ENCODE measurements at places on chromosomes 6 and 20.

DNA sequence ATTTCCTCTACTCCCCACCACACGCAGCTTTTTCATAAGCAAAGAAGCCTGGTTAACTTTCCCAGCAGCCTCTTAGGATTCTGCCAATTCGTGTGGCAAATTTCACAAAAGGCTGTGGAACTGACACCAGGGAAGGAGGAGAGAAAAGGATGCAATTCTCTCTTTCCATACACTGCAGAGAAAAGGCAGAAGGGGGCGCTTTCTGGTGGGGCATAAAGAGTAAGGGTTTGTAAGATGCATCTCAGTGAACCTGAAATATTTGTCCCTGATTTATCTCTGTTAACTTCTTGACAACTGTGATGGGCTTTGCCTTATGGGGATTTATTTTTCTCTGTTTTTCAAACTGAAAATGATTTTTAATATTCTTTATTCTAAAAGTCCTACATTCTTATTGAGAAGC lies 45.5 kb upstream of the GLP1R start:
- DNase-seq, result no peak

DNA sequence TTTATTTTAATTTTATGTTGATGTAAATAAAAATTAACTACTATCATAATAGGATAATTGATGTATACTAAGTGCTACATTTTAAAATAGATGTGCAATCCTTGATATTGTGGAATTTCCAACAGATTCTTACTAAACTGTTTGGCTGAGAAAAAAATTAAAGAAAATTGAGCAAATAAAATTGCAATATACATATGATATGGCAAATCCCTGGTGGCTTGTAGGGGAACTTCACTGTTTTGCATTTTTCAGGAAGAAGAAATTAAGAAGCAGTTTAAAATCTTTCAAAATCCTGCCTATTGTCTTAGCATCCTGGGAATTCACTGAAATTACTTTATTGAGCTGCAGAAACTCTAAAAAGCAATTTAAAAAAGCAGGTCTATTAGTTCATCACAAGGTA lies 191.4 kb upstream of the ADGRB3 start:
- no peak for DNase-seq

- DNase-seq, result peak; percentile 97
These were observed 99.1 kb downstream of the ARMC2 start for GRCh38 chr6:108947114-108947854.

DNA sequence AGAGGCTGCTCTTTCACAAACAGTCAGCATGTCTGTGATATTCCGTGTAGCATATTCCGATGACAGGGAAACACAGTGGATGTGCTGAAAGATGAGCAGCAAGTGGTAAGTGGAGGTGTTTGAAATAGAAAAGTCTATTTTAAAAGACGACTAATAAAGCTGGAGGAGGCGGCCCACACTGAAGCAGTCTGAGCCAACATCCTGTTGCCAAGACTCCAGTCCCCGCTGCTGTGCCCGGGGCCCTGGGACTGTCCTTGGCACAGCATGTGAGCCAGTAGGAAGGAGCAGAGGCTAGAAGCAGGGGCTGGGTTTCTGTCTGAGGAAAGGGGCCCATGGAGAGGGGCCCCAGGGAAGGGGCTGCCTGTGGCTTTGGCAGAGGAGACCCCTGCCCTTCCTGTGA lies 351.5 kb upstream of the CHD6 start:
- no peak for DNase-seq

- peak; percentile 70 for DNase-seq
These were observed 89.6 kb upstream of the NHSL1 start for GRCh38 chr6:138588805-138589434.

GRCh38 chr20:36238760-36239159 lies 2.5 kb downstream of the AAR2 start:
- no peak for DNase-seq

GRCh38 chr6:151247490-151247889 lies 7.7 kb downstream of the AKAP12 start:
- peak; percentile 25 for DNase-seq

DNA sequence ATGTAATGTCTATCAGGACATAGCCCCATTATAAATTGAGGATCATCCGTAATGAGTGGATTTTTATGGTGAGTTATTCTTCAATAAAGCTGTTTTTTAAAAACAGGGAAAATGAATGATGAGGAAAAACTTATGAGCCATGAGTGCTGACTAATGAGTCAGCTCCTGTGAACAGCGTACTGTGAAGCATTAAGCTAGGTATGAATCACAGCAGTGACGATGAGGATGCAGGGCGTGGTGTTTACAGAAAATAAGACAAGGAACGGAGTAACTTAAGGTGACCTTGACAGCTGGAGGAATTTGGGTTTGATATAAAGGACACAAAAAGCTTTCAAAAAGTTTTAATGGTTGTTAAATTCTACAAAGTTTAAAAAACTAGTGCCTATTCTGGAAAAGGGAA lies 96.3 kb downstream of the FOXF2 start:
- peak; percentile 78 for DNase-seq

DNA sequence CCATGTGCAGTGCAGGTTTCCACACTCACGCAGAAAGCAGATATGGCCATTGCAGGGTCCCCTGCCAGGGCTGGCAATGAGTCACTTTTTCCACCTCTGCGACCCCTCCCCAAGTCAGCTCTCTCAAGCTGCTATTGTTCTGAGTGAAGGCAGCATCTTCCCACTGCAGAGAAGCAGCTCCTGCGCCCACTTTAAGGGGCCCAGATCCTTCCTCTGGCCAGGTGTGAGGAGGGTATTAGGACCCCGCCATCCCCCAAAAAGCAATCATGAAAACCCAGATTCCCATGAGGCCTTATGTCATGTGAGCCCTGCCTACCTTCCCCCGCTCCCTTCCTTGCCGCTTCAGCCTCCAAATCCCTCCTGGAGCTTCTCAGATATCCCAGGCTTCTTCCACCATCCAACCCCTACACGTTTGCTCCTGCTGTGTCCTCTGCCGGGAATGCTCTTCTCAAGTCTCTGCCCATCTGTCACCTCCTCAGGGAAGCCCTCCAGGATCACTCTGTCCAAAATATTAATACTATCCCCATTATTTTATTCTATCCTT lies 220.3 kb downstream of the NFATC2 start:
- DNase-seq, result no peak

DNA sequence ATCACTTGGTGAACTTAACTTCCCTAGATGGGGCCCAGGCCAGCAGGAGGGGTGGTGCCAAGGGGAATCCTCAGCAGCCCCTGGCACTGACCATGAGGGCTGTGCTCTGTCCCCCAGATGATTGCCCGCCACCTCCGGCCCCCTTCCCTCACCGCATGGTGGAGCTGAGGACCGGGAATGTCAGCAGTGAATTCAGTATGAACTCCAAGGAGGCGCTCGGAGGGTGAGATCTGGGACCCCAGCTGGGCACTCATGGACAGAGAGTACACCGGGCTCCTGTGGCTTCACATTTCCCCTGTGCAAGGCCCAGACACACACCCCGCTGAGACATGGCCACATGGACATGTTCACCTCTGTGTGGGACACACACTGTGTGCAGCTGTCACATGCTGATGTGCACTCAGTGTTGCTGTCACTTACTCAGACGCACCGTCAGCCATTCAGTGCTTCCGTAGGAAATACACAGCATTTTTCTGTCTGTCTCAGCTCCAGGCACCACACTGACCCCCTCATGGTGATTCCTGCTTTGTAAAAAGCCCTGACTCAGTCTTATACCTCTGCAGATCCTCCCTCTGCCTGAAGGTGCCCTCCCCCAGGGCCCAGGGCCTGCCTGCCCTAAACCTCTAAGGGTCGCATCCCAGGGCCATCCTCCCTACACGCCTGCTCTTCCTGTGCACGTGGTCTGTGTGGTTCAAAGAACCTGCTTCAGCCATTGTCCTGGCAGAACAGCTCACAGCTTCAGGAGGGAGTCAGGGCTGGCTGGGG lies 4.4 kb downstream of the MYLK2 start:
- peak; percentile 55 for DNase-seq

GRCh38 chr20:24699321-24700165 lies 230.1 kb downstream of the SYNDIG1 start:
- no peak for DNase-seq

DNA sequence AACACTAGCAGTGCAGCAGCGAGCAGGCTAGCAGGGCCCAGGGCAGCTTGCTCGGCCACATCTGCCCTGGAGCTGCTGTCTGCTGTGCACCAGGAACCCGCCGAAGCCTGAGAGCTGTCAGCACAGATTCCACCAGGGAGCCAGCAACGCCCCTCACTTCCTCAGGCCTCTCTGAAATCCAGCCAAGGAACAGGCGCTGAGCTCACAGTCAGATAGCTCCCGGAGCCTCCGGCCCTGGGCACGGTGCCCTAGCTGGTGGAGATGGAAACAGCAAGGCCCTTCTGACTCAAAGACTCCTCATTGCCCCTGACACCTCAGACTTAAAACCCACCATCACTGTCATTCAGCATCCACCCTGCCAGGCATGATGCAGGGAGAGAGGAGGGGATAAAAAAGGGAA lies 839.4 kb downstream of the MAFB start:
- peak; percentile 64 for DNase-seq

- no peak for DNase-seq
These were observed 87.5 kb downstream of the ANKRD60 start for GRCh38 chr20:58140787-58141425.

DNA sequence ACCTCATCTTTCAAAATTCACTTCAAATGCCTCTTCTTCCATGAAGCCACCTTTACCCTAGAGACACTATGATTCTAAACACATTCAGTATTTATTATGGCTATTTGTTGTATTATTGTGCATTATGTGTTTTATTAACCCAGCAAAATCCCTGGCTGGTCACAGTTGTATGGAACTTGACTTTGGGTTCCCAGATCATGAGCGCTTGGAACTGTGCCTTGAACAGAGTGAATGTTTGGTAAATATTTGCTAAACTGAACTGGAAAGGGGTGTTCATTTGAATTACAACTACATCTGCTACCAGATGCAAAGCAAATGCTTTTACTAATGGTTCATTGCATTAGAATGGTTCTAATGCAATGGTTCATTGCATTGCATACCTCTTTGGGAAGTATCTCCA lies 259.8 kb downstream of the PKHD1 start:
- no peak for DNase-seq

DNA sequence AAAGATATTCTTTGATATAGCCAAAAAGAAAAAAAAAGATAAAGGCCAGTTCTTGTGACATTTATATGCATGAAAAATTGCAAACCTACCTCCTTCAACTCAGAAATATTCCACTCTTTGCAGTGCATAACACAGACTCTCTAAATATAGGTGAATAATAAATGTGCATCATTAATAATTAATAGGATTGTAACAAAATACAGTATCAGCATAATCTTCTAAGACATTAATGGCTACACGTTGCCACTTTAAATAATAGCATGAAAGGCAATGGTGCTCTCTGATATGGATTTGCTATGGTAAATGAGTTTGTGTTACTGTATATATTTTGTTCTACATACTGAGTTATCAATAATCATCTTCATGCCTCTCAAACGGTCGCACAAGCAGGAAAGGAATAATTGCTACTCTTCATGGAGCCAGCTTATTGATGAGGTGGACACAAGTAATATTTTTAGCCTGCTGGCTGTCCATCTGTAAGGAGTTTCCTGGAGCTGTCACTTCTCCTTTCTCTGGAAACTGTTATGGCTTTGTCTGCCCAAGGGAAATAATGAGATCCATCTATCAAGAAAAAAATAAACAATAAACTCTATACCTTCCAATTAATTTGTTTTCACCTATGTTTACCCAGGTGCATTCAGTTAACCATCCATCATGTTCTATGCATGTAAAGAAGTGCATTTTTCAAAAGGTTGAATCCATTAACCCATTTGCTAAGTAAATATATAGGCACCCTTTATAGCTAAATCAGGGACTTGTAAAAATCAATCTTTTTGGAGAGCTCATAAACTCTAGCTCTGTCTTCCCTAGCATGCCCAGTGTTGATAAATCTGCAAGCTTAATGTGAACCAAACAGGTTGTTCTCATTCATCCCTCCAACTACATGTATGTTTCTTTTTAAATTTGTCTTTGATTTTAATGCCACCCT lies 253.0 kb downstream of the NKAIN2 start:
- DNase-seq, result no peak

DNA sequence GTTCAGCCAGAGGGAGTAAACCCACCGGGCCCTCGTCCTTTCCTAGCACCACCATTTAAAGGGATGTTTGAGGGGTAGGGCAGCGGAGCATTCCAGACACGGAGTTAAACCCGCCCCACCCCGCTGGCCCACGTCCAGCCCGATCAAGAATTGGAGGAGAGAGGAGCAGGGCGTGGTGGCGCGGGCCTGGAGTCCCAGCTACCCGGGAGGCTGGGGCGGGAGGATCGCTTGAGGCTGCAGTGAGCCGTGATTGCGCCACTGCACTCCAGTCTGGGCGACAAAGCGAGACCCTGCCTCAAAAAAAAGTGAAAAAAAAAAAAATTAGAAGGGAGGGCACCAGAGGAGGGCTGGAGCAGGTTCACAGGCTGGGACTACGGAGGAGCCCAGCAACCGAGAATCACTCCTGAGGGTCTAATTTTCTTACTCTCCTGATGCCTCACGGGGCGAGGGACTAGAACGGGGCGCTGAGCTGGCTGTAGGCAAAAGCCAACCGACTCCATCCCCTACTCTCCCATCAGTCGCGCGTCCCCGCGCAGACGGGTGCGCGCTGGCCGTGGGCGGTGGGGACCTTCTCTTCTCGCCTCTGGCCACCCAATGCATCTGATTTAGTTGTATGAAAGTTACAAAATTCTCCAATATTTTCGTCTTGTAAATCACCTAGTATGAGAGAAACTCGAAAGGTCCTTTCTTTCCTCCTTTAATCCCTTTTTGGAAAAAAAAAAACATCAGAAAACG lies 6.1 kb upstream of the HSPA1B start:
- DNase-seq, result peak; percentile 56

GRCh38 chr20:63847237-63848002 lies 13.9 kb upstream of the ABHD16B start:
- no peak for DNase-seq

DNA sequence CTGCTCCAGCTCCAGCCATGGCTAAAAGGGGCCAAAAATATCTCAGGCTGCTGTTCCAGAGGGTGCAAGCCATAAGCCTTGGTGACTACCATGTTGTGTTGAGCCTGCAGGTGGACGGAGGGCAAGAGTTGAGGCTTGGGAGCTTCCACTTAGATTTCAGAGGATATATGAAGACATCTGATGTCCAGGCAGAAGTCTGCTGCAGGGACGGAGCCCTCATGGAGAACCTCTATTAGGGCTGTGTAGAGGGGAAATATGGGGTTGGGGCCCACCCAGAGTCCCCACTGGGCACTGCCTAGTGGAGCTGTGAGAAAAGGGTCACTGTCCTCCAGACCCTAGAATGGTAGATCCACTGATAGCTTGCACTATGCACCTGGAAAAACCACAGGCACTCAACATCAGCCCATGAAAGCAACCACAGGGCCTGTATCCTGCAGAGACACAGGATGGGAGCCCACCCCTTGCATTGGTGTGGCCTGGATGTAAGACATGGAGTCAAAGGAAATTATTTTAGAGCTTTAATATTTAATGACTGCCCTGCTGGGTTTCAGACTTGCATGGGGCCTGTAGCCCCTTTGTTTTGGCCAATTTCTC lies 70.5 kb downstream of the NINL start:
- no peak for DNase-seq

GRCh38 chr6:125787791-125788190 lies 3.0 kb upstream of the NCOA7 start:
- DNase-seq, result no peak

GRCh38 chr6:130425537-130425936 lies 59.7 kb downstream of the TMEM200A start:
- DNase-seq, result no peak

GRCh38 chr6:64034291-64034690 lies 398.7 kb downstream of the PHF3 start:
- no peak for DNase-seq
